ENCODE measurements at places on chromosomes 13 and 19.

- no peak for DNase-seq
Measured at GRCh38 chr13:30755678-30756077, 20.3 kb downstream of the ALOX5AP start.

DNA sequence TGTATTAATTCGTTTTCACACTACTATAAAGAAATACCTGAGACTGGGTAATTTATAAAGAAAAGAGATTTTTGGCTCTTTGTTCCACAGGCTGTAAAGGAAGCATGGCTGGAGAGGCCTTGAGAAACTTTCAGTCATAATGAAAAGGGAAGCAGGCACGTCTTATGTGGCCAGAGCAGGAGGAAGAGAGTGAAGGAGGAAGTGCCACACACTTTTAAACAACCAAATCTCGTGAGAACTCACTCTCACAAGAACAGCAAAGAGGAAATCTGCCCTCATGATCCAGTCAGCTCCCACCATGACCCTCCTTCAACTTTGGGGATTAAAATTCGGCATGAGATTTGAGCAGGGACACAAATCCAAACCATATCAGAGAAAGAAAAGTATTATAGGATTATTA, 1255.9 kb upstream of the MIR17HG start:
- DNase-seq, result no peak

GRCh38 chr13:24215126-24215525, 54.6 kb downstream of the SPATA13 start:
- DNase-seq, result no peak

DNA sequence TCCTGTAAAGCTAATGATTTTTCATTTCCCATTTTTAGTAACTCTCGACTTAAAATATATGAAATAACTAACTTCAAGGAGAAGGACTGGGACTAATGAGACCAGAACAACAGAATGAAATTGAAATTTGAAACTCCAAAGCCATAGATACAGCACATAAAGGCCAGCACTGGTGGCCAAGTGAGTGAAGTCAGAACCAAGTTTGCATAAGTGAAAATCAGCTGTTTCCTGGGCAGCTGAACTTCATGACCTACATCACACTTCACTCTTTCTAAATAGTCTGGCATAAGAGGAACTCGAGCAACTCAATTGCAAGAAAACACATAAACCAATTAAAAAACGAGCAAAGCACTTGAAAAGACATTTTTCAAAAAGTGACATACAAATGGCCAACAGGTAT, 84.5 kb downstream of the DCLK1 start:
- DNase-seq, result no peak

- no peak for DNase-seq
Measured at GRCh38 chr13:31334994-31335557, 135.3 kb downstream of the B3GLCT start.

GRCh38 chr13:57552437-57552836, 79.1 kb upstream of the PCDH17 start:
- DNase-seq, result no peak

GRCh38 chr19:27673986-27674385, 1539.0 kb downstream of the UQCRFS1 start:
- no peak for DNase-seq

GRCh38 chr19:36054733-36055686, at the start of gene WDR62:
WDR62 (plus strand) TSS chr19:36054897; CDS start chr19:36054972, 75 bp downstream.
- DNase-seq, result no peak

- DNase-seq, result no peak
Measured at GRCh38 chr19:6108721-6109633, 1.3 kb downstream of the RFX2 start.

Data from right renal pelvis (tissue), 4 donors.